ENCODE measurements at places on chromosomes 5 and 9. TPM values are rescaled to one million over a fixed set of nuclear protein-coding genes. Genes with fewer than 3 reads are reported as not detected.

Gene PHAX
- 46.4 TPM for total RNA-seq

Gene NEURL1B
- 1.8 TPM for total RNA-seq

- no peak for DNase-seq
These were observed 35.5 kb upstream of the LRRC14B start for GRCh38 chr5:155651-156410.

DNA sequence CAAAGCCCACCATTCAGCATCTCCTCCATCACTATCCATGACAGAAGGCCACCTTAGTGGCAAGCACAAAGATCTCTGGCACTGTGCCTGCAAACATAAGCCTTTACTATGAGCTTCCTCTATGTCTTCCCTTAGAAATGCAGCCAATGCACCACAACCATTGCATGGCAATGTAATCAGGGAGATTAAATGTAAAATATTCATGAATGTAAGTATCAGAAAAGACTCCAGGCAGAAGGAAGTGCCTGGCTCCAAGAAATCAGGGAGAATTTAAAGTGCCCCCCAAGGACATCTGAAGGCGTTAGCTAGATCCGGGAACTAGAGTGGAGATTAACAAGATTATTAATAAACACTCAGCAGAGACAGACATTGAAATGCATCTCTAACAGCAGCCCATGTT, 32.5 kb upstream of the MYORG start:
- no peak for DNase-seq

GRCh38 chr5:138212828-138213160, 329 bp downstream of the CDC23 start:
- DNase-seq = peak; percentile 8

Gene MYOZ3
- total RNA-seq = under 0.01 TPM
